ENCODE measurements at places on chromosomes 7 and 10.

DNA sequence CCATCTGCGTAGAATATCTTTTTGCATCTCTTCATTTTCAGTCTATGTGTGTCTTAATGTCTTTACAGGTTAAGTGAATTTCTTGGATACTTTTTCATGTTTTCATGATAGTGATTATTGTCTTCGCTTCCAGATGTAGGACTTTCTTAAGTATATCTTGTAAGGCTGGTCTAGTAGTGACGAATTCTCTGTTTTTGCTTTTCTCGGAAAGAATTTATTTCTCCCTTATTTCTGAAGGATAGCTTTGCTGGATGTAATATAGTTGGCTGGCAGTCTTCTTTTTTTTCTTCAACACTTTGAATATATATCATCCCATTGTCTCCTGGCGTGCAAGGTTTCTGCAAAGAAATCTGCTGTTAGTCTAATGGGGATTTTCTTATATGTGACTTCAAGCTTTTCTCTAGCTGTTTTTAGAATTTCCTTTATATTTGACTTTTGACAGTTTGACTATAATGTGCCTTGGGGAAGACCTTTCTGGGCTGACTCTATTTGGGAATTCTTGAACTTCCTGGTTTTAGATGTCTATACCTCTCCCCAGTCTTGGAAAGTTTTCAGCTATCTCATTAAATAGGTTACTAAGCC, 14.3 kb downstream of the GTPBP4 start:
- DNase-seq, result no peak

DNA sequence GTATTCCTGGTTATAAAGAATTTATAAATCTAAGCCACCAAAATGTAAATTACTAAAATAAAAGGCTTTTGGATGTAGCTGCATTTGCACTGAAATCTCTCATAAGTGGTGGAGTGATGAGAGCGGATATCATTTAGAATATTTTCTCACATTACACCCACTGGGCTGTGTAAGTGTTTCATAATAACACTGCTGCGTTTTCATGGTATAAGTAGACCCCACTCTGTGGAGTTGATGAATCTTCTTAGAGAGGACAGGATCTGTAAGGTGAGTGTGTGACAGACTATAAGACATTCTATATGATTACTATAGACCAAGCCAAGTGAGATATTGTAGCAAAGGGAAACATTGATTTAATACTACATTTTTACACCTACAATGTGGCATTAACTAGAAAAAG, 1024.1 kb upstream of the LRRN3 start:
- DNase-seq, result no peak

DNA sequence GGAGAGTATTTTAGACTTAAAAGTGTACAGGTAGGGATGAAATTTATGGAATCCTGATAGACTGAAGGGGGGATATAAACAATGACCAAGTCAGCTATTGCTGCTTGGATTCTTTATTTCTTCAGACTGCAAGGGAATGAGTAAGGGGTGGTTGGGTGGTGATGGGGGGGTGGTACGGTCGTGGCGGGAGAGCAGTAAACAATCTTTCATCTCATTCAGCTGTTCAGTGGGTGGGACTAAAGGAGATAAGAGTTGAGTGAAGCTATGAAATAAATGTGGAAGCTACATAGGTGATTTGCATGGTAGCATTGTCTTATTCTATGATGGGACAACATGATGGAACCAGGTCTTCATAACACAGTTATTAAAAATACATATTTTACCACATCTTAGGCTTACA, 1.8 kb downstream of the SEPTIN7 start:
- no peak for DNase-seq

- DNase-seq, result no peak
Measured at GRCh38 chr10:112964482-112964881, 14.4 kb downstream of the TCF7L2 start.

DNA sequence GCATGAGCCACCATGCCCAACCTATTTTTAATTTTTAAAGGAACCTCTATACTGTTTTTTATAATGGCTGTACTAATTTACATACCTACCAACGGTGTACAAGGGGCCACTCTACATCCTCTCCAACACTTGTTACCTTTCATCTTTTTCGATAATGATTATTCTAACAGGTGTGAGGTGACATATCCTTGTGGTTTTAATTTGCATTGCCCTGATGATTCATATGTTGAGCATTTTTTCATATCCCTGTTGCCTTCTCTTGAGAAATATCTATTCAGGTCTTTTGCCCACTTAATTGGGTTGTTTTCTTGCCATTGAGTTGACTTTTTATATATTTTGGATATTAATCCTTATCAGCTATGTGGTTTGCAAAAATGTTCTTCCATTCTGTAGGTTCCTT, 167.0 kb downstream of the CTTNBP2 start:
- no peak for DNase-seq

DNA sequence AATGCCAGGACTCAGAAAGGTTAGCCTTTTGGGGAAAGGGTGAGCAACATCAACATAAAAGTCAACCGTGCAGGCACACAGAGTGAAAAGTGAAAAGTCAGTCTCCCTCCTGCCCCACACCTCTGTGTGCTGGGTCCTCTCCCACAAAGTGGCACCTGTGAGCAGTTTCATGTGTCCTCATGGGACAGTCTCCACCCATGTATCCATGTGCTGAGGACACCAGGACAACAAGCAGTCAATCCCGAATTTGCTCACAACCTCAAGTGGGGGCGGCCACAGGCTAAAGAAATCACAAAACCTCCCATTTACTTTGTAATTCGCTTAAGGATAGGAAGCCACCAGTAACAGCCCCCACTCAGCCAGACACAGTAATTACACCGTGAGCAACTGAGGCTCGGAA, 97.4 kb downstream of the ARHGAP22 start:
- DNase-seq, result no peak

DNA sequence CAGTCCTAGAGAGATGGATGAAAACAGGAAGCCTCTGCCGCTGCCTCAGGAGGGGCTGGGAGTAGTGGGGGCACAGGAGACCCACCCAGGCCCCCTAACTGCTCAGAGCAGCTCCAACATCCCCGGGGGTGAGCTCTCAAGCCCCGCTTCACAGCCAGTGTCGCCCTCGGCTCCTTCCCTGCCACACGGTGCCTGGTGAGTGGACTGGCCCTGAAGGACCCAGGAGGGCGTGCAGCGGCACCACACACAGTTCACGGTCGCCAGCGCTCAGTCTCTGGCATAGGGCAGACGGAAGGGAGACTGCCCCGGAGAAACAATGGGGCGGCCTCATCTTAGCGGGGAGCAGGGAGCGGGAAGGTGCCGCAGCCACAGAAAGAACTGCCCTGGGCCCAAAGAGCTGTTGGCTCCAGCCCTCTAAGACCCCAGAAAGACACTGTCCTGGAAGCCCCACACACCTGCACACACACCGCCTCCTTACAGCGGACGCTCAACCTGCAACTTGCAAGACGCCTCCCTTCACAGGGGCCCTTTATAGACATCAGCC, 1.2 kb downstream of the CLDN15 start:
- no peak for DNase-seq

DNA sequence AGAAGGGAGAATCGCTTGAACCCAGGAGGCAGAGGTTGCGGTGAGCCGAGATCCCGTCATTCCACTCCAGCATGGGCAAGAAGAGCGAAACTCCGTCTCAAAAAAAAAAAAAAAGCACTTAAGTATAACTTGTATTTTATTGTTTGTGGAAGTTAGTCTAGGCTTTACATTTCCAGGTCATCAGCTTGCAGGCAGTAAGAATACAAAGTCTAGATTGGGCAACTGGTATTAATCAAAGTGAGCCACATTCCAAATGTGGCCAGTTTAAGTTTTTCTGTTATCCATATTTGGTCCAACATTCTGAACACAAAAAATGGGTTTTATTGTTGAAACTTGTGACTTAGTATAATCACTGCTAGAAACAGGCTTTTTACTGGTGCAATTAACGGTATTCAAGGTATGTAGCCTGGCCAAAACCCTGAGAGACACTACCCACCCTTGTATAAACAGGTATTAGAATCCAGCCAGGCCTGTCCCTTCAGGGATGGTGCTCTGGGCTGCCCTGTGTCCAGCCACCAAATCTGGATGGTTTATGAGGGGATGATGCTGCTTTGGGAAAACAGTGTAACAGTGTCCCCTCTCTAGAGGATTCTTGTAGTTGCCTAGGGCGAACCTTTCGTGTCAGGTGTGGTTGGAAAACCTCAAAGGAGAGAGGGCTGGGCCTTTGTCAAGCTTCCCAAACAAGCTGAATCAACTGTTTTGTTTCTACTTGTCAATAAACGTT, 122.1 kb upstream of the EFCAB10 start:
- no peak for DNase-seq

GRCh38 chr10:84237199-84238051, 3.9 kb downstream of the LRIT1 start:
- DNase-seq, result no peak

- DNase-seq, result no peak
Measured at GRCh38 chr7:7114575-7115291, 67.6 kb upstream of the C1GALT1 start.

DNA sequence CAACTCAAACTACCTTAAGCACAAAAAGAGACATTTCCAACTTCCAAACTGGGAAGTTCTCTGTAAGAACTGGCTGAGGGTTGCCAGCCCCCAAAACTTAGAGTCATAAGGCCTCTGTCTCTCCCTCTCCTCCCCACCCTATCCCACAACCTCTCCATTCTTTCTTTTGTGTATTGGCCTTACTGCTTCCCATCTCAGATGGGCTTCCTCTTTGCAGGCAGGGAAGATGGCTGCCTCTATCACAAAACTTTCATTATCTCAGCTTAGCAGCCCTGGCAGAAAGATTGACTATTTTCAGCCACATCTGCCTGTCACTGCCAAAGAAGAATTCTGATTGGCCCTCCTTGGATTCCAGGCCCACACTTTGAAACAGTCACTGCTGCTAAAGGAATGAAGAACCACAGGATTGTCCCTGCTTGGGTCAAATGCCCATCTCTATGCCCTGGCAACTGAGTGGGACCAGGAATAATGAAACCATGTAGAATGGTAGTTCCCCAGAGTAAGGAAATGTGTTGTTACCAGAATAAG, 58.0 kb upstream of the PRKAR2B start:
- no peak for DNase-seq

DNA sequence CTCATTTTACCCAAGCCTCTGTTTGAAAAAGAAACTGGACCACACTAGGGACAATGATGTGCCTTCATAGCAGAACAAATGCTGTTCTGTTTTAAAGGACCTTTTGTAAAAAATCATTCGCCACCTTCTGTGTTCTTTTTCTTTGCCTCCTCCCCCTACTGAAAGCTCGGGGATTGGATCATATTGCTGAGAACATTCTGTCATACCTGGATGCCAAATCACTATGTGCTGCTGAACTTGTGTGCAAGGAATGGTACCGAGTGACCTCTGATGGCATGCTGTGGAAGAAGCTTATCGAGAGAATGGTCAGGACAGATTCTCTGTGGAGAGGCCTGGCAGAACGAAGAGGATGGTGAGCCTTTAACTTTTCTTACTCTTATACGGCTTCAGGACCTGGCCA, 62.2 kb downstream of the POLL start:
- DNase-seq, result no peak

DNA sequence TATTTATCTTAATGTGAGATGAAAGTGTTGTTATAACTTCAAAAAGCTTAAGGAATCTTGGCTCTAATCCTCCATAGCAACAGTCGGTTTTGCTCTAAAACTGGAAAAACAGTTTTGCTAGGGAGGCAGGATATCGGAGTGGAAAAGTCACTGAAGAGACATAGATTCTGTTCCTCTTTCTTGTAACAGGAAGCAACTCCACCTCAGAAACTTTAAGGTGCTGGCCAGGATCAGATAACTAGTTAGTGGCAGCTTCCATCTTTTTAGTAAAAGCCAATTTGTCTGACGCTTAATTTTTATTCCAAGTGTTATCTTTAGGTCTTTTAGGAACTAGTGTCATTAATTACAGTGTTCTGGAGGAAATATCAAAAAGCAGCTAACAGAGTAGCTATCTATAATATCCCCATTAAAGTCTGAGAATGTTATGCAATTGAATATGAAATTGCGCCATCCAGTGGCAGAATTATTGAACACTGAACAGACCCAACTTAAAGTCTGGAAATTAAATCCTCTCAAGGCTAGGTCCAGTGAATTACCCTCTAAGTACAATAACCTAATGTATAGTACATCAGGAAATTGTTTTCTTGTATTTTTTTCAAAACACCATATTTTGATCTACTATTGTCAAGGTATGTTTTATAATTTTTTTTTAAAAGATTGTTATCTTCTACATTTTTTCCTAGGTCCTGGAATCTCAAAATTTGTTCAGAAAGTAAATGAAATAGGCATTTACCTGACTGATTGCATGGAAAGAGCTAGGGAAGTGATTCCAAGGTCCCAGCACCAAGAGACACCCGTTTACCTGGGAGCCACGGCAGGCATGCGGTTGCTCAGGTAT, 65.9 kb upstream of the CC2D2B start:
- no peak for DNase-seq

GRCh38 chr7:41930538-41931262, 227.8 kb upstream of the INHBA start:
- no peak for DNase-seq

DNA sequence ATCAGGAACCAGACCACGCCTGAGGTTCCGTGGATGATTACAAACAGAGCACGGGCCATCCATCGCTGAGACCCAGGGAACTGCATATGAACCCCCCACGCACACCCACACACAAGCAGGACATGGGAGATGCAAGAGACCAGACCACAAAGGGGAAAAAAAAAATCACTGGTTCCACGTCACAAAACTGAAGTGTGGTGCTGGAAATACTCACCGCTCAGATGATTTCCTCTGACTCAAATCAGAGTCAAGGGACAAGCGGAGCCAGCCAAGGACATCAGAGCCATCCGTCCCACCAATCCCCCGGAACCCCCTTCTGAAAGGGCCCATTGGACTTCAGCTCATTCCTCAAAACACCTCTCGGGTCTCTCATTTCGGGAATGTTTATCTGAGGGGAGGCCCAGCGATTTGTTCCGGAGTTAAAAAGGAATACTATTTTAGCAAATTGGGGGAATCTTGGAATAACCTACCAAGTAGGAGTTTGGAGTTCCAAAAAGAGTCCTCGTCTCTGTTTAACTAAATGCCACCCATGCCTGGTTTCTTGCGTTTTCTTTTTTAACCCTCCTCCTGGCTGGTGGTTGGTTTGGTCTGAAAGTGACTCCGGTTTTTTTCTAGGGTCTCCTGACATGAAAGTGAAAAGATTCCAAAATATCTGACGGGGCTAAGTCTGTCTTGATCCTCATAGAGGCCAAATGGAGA, 15.0 kb downstream of the SNX8 start:
- no peak for DNase-seq

- no peak for DNase-seq
Measured at GRCh38 chr10:110966146-110966545, 46.7 kb downstream of the SHOC2 start.

- DNase-seq, result no peak
Measured at GRCh38 chr7:55970561-55970960, 6.2 kb downstream of the NIPSNAP2 start.

GRCh38 chr10:29326886-29327745, 38.2 kb downstream of the LYZL1 start:
- no peak for DNase-seq

DNA sequence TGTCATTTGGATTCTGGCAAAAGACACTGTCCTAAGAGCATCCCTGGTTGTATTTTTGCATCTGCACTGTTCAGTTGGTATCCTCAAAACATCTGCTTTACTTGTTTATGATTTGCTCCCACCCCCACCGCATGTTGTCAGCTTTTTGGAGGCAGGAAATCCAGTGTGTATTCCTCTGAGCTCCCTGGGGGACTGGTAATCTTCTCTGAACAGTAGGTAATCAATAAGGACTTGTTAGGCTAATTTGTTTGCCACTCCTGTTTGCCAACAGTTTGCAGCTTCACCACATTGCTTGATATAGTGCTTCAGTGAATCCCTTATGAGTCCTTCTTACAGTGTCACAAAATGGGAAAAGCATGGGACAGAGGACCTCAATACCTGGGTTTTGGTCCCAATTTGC, 49.1 kb downstream of the FEZF1 start:
- no peak for DNase-seq
